ENCODE measurements at places on chromosomes 5 and 9. TPM values are rescaled to one million over a fixed set of nuclear protein-coding genes. Genes with fewer than 3 reads are reported as not detected.

The GPBP1 gene
- 29.2 TPM for total RNA-seq

DNA sequence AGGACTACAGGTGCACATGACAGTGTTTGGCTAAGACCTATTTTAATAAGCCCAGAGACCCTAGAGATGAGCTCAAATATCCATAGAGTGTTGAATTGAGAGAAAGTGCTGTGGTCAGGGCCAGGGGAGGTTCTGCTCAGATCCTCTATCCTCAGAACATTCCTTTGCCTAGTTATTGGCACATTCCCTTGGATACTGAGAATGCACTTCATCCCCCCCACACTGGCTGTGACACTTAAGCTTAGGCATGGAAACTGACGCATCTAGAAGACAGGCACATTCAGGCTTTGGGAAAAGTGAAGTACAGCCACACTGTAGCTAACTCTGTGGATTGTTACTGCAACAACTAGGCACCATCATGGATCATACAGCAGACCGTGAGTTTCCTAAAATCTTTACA, 27.1 kb upstream of the RASGRF2 start:
- DNase-seq = peak; percentile 10
- H3K27me3 ChIP-seq = no peaks in the 10 kb centered on the region
- no peaks in the 10 kb centered on the region for H3K36me3 ChIP-seq
- H3K27ac ChIP-seq = no peak overlapping the region

DNA sequence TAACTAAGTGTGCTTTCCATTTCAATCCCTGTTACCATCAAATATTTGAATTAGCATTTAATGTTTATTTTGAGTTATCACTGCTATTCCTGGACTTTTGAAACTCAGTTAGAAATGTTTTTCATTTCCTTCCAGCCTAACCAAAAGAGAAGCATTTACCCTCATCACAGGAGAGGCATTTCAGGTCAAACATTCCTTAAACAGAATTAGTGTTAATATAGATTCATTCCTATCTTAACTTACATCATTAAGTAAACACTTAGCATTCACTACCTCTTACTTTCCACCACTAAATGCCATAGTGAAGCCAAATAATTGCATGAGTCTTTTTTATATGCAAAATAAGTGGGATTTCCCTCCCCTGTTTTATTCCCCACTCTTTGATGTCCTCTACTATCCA, 136.6 kb upstream of the OR13F1 start:
- no peak for DNase-seq
- H3K36me3 ChIP-seq = no peaks in the 10 kb centered on the region
- no peak overlapping the region for H3K27ac ChIP-seq
- H3K27me3 ChIP-seq = no peaks in the 10 kb centered on the region
- no peaks in the 10 kb centered on the region for H3K4me1 ChIP-seq

GRCh38 chr5:78127875-78128274, 166.6 kb downstream of the AP3B1 start:
- H3K27me3 ChIP-seq = no peaks in the 10 kb centered on the region
- H3K4me1 ChIP-seq = no peaks in the 10 kb centered on the region
- H3K36me3 ChIP-seq = peaks cover 2% of the 10 kb centered on the region
- no peak for DNase-seq
- H3K4me3 ChIP-seq = no peak overlapping the region

GRCh38 chr9:129737479-129738274, 15.2 kb downstream of the PTGES start:
- peak overlapping the region; percentile 68 for H3K27ac ChIP-seq
- peak; percentile 55 for DNase-seq
- peaks cover 6% of the 10 kb centered on the region for H3K36me3 ChIP-seq
- peak overlapping the region; percentile 30 for H3K4me3 ChIP-seq
- H3K27me3 ChIP-seq = no peaks in the 10 kb centered on the region

DNA sequence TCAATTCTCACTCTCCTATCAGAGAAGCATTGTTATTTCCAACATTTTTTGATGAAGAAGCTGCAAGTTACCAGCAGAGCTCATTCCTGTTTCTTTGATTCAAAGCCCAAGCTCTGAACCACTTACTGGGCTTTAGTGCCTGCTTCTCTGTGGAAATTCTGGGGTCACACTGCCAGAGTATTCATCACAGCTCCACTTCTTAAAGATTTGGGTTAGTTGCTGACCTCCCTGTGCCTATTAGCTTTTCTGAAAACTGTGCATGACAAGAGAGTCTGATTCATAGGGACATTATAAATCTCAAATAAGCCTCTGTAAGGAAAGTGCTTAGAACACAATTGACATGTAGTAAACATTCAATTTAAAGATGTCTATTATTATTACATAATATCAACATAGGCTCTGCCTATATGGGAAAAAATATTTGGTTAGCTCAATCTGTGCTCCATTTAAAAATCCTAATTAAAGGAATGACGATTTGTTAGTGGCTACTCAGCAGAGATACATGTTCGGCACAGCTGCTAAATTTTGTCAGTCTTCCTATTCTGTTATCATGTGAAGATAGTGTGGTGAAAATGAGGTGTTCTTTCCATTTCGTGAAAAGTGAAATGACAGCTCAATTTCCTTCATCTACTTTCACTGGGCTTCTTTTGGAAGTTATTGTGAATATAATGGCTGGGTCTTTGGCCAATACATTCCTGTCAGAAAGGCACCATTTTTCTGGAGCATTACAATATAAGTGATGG, 293.0 kb downstream of the KCTD16 start:
- no peaks in the 10 kb centered on the region for H3K4me1 ChIP-seq
- no peak overlapping the region for H3K27ac ChIP-seq
- no peak overlapping the region for H3K4me3 ChIP-seq
- no peak for DNase-seq

The RORB gene
- total RNA-seq = under 0.01 TPM

All from IMR-90 (cell line).